ENCODE measurements at places on chromosomes 6 and 20.

GRCh38 chr6:144578385-144579350 lies 293.5 kb downstream of the UTRN start:
- DNase-seq: no peak

- no peak for DNase-seq
These were observed 371.4 kb upstream of the ID4 start for GRCh38 chr6:19465760-19466159.

GRCh38 chr20:14064333-14064732 lies 69.0 kb downstream of the MACROD2 start:
- DNase-seq: no peak

DNA sequence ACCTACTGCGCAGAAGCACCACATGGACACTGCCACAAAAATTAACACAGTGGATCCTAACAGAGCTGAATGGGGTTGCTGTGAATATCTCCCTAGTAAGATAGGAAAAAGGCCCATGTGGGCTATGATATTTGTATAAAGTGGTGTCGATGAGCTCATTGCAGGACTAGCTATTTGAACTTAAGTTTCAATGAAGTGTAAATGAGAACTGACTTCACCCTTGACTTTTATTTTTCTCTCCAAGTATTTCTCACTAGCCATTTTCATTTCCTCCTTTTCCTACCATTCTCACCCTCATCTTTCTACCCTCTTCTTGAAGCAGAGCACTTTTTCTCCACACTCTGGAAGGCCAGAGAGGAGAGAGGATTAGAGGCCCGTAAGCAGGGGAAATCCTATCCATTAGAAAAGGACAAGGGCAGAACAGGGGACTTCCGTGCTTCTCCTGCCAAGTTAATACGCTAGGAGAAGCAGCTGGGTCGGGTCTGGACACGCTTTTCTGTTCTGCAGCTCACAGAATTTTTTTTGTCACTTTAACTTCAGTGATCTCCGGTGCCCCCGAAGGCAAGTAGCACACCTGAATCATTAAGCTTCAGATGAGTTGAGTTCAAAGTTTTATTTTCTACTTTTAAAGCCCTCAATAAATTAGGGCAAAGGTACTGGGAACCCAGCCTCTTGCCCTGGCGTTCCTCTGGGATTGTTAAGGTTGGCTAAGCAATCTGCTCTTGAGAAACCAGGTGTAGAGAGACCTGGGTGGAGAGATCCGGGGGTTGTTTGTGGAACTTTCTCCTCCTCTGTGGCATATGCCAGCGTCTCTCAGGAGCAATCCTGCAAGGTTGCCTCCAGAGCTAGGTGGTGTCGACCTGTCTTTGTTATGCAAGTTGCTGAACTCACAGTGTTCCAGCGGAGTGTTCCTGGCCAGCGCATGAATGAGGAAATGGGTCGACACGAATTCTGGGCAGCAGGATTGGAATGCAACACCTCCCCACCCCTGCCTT lies 56.2 kb upstream of the ARID1B start:
- no peak for DNase-seq

DNA sequence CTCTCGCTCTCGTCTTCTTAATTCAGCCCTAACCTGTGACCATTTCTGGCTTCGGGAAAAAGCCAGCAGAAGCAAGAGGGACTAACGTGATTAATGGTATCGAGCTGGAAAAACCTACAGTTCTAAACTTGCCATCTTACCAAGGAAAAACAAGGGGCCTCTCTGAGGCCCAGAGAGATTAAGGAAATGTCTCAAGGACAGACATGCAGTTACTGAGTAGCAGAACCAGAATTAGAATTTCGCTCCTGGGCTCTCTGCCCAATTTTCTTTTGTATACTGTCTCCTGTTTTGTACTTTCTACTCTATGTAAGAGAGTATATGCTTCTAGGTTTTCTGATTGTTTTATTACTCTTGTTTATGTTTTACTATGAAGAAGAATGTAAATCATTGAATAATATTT lies 67.8 kb upstream of the LTV1 start:
- DNase-seq: no peak

DNA sequence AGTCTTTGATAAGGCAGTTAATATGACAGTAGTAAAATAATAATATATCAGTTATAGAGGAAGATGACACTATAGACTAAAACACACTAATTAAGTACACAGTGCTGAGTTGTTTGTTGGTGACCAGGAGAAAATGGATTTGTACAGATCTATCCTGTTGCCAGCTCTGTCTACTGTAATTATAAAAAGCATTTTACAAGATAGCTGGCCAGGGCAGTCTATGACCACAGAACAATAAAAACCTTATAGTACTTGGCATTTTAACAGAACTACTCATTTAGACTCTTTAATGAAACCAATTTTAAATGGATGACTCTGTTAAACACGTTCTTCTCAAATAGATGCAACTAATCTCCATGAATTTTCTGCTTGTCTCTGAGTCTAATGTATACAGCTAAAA lies 367.5 kb downstream of the BTBD9 start:
- no peak for DNase-seq

DNA sequence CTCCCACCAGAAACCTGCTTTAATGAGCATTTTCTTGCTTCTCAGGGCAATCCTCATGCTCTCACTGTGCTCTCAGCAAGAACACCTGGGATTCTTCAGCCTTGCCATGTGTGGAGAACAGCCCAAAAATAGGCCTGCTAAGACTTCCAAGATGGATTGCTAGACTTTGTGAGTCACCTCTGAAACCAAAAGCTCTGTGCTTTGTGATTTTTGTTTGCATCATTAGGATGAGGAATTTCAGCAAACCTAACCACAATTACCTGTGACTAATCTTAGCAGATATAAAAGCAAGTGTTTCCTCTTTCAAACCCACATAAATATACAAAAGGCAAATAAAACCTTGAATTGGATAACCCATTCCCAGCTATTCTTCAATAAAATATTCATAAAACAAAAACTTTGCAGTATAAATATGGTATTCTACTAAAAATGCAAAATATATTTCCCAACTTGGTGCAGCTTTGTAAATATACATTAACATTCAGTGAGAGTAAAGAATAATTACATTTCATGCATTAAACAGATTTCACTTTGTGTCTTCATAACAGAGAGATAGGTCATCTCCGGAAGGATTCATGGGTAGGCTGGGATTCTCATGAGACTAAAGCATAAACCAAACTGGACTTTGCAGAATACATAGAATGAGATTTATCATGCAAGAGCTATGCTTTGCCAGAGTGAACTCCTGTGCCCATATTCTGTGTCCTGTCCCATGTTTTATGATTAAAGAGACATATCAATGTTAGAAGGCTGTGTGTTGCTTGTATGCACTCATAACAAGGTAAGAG lies 33.5 kb downstream of the TPBG start:
- DNase-seq: no peak

- no peak for DNase-seq
These were observed 13.5 kb upstream of the RAB5IF start for GRCh38 chr20:36591854-36592641.

DNA sequence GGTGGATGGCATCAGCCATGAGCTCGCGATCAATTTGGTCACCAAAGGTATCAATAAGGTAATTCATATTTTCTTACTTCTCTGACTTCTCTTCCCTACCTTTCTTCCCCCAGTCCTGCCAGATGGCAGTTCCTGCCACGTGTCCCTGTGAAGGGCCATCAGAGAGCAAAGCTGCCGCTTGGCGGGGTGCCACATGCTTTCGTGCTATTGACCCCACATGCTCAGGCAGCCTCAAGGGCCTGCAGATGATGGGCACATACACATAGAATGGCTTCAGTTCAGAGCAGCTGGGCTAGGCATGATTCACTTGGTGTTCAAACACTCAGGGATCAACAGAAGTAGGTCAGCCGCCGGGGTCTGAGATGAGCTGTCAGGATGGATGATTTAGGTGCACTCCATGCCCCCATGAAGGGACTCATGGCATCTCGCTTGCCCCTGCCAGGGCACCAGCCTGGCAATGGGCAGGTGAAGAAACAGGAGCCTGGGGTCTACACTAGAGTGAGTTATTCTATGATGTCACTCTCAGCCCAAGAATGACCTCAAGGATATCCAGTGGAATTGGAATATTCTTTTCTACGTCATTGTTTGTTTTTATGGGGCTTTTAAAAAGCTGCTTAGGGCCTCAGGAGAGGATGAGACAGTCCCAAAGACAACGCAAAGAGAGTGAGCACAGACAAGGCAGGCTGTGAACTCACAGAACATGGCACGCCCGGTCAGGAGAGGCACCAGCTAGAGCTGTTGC lies 25.5 kb downstream of the BANF2 start:
- no peak for DNase-seq

DNA sequence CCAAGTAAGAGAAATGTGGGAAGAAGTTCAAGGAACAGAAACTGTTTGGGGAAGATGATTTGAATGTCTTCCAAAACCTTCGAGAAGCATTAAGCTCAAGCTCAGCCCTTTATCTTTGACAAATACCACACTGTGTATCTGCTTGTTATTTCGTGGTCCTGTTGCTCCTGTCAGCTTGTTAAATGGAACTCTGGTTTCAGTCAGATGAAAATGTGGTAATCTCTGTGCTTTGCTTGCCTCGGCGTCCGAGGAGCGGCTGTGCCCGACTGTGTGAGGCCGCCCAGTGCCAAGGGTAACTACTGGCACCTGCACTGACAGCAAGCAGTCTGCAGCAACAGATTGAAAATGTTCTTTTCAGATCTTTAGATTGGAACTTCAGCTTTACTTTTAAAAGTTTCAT lies 577.9 kb upstream of the FLRT3 start:
- no peak for DNase-seq

GRCh38 chr6:113496166-113496565 lies 361.0 kb upstream of the MARCKS start:
- no peak for DNase-seq

- no peak for DNase-seq
These were observed 546.9 kb downstream of the HACE1 start for GRCh38 chr6:104312851-104313250.

GRCh38 chr20:8073024-8073832 lies 53.7 kb upstream of the TMX4 start:
- DNase-seq: peak; percentile 41

DNA sequence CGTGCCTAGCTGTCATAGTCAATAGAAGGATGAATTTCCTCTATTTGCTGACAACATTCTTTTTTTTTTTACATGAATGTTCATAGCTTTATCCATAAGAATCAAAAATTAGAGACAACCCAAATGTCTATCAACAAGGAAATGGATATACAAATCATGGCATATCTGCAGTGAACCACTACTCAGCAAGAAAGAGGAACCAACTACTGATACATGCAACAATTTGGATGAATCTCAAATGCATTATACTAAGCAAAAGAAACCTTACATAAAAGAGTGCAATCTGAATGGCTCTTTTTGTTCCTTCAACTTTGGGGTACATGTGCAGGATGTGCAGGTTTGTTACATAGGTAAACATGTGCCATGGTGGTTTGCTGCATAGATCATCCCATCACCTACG lies 17.7 kb upstream of the MCM9 start:
- DNase-seq: no peak

GRCh38 chr6:106452628-106453027 lies 92.1 kb downstream of the CRYBG1 start:
- DNase-seq: no peak

DNA sequence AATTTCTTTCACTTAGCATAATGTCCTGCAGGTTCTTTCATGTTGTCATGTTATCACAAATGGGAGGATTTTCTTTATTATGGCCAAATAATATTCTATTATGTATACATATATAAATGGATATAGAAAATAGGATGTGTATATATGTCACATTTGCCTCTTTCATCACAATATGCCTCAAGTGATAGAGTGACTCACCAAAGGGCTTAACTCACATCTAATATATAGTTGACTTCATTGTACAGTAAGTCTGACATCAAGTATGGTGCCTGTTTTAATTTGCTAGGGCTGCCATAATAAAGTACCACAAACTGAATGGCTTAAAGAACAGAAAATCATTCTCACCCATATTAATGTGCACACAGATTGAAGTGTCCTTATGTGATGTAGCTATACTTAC lies 436.1 kb upstream of the FLRT3 start:
- no peak for DNase-seq

GRCh38 chr20:63469713-63470101 lies 2.7 kb downstream of the KCNQ2 start:
- DNase-seq: no peak

DNA sequence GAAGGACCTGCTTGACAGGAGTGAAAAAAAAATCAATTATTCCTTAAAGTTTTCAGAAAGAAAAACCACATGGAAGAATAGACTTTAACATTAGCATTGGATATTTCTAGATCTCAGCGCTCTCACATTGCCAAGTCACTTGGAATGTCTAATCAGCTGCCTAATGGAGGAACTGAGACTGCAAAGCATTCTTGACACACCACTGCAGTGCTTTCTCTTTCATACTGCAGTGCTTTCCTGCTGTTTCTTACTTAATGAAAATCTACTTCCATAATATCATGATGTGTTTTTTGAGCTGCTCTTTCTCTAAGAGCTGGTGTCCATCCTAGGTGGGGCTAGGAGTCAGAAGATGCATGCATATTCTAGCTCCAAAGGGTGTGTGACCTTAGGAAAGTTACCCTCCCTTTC lies 20.4 kb upstream of the MCM3 start:
- DNase-seq: no peak

DNA sequence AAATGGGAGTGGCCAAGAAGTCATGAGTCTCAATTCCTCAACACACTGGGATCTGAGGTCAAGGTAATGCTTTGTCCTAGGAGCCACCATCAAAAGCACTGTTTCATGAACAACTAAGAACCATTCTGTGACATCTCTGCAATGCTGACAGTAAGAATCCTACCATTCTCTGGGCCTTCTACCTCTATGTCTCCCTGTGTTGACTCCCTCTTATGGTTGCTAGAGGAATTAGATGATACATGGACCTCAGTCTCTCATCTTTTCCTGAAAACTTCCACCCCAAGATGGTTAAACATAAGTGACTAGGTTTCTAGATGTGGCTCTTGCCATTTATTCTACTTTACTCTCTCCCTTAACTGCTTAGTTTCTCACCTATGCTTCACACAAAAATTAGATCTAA lies 9.1 kb downstream of the MTRF1L start:
- no peak for DNase-seq

DNA sequence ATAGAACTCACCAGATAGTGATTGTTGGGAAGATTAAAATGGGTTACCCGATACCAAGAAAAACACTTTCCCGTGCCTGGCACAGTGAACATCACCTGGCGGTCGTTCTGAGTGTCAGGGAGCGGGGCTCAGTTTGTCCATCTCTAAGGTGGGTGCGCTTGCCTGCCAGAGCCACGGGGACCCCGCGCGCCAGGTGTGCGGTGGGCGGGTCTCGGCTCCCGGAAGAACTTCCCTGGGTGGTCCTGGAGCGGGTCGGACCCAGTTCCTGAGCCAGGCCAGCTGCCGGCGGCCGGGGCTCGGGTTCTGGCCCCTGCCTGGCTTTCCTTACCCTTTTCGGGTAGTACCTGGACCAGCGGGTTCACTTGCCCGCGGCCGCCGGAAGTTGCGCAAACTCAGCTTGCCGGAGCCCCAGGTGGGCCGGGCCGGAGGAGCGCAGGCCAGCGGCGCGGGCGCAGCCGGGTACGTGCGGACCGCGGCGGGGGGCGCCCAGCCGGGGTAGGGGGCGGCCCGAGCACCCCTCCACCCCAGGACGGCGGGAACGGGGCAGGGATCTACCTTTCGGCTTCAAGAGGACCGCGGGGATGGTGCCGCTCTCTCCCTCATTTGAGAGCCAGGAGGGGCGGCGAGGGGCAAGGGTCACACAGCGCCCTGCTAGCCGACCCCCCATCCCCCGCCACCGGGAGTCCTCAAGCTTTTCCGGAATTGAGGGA lies 7.5 kb downstream of the FAM110A start:
- no peak for DNase-seq
